ENCODE measurements at places on chromosomes 16 and 17. TPM values are rescaled to one million over a fixed set of nuclear protein-coding genes. Genes with fewer than 3 reads are reported as not detected.

GRCh38 chr16:81601008-81601428, 156.4 kb downstream of the CMIP start:
- no peak for DNase-seq

DNA sequence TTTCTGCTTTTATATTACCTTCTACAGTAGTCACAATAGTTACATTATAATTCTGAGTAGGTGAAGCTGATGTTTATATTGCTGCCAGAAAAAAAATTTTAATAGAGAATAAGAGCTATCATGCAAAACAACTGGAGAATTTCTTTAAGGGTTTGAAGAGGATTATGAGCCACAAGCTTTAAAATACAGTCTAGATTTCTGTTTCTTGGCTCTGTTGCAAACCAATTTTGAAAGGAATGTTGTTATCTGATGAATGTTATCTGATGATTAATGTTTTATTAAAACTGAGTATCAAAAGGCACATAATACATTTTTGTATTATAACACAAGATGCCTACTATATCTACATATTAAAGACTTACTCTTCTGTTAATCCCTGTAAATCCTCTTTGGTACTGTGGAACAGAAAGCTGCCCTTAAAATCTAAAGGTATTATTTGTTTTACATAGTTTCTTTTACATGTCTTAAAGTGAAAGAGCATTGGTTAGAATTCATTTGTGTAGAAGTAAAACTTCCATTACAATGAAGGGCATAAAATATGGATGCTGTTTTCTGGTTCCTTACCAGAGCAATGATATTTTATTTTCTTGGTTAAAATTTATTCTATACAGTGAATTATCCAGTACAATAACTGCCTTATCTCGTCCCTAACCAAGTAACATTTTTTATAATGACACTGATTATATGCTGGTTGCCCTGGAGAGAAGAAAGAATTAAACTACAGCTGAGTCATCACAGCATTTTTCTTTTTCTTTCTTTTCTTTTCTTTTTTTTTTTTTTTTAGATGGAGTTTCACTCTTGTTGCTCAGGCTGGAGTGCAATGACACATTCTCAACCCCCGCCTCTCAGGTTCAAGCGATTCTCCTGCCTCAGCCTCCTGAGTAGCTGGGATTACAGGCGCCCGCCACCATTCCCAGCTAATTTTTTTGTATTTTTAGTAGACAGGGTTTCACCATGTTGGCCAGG, 205.7 kb downstream of the TANC2 start:
- peak; percentile 7 for DNase-seq

The HLF gene
- 12.9 TPM for total RNA-seq

DNA sequence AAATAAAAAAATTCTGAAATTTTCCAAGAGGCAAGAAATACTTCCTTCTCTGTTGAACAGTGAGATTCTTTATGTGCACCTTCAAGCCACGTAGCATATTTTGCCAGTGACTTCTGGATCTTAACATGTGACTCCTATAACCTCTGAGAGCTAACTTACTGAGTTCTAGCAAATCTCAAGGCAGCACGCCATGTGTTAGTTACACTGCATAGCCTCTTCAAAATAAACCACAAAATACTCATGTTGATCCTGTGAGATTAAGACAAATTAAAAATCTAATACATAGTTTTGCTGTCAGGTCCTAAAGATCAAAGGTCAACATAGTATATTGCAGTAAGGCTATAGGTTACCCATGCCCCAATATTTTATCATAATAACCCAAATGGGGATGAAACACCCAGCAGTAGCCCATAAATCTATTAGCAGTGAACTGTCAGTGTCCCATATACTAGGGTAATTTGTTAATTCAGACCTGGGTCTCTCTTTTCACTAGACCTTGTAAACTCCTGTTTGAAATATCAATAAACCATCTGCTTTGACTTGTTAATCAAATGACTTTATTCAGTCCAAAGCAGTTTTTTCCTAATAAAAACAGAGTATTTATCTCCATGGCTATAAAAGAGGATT, 343.1 kb downstream of the ZFHX3 start:
- DNase-seq: no peak

- peak; percentile 72 for DNase-seq
These were observed 8.8 kb upstream of the LPCAT2 start for GRCh38 chr16:55499951-55500529.

GRCh38 chr17:28968231-28968913, 17.1 kb upstream of the PHF12 start:
- DNase-seq: no peak

DNA sequence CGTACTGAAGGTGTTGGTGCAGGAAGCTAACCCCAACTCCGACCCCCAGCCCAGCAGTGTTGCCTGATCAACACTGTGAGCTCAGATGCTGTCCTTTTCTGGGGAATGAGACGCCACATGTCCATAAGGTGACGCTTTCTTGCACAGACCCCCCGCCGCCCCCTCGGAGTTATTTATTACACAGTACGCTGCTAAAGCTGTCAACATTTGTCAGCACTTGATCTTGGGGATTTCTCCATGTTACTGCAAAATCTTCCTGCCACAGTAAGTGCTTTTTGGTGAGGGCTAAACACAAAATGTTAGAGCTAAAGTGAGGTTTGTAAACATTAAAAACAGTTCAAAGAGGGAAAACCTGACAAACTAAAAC, 15.9 kb downstream of the CMTM3 start:
- no peak for DNase-seq

GRCh38 chr17:72463287-72464102, 342.7 kb downstream of the SOX9 start:
- DNase-seq: peak; percentile 86

The CCL4 gene
- total RNA-seq: not detected

- DNase-seq: peak; percentile 39
These were observed 79.6 kb upstream of the TEKT1 start for GRCh38 chr17:6910987-6911603.

The FOXL1 gene
- total RNA-seq: not detected

GRCh38 chr17:73420897-73421296, 109.1 kb upstream of the CDC42EP4 start:
- no peak for DNase-seq

The STX1B gene
- not detected for total RNA-seq

DNA sequence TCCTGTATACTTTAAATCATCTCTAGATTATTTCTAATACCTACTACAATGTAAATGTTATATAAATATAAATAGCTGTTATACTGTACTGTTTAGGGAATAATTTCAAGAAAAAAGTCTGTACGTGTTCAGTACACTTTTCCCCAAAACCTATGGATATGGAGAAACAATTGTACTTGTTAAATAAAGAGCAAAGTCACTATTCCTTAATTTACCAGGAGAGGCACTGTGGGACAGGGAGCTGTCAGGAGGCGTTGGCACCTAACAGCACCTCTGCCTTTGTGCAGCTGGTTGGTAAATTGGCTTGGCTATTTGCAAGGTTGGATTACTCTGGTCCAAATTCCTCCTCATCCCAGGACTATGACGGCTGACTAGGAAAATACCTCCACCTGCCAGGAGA, 28.0 kb downstream of the CRHR1 start:
- no peak for DNase-seq

The PCGF2 gene
- 5.8 TPM for total RNA-seq

Data from stomach (tissue), 19 donors.